Naive thymus-derived CD8-positive, alpha-beta T cell (primary cell): ENCODE measurements at places on chromosomes 4 and X. TPM values are rescaled to one million over a fixed set of nuclear protein-coding genes. Genes with fewer than 3 reads are reported as not detected.

Gene SSX4B
- polyA plus RNA-seq, result not detected

DNA sequence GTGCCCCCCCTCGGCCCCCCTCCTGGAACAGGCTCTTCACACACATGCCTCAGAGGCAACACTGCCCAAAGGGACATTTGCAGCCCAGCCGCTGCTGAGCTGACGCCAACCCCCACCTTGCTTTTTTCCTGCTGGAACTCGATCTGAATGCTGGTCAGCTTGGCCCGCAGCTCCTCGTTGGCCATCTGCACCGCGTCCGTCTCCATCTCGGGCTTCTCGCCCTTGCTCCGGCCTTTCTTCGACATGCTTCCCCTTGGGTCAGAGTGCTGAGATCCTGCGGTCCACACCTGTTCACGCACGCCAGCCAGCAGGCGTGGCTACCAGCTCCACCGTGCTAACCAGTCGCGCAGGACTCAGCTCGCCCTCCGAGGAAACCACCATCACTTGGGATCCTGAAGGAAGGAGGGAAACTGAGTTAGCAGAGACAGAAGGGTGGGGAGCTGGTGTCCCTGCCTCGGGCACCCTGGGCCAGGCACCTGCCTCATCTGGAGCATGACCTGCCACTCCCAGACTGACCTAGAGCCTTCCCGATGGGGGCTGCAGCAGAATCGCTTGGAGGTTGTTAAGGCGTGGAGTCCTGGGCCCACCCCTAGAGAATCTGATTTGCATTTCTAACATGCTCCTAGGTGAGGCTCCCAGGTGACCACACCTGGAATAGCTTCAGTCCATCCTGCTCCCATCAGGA is 87.6 kb downstream of the JAKMIP1 start:
- no peaks in the 10 kb centered on the region for H3K4me1 ChIP-seq
- H3K36me3 ChIP-seq, result no peaks in the 10 kb centered on the region
- H3K27ac ChIP-seq, result no peak overlapping the region
- H3K27me3 ChIP-seq, result peaks cover 18% of the 10 kb centered on the region

DNA sequence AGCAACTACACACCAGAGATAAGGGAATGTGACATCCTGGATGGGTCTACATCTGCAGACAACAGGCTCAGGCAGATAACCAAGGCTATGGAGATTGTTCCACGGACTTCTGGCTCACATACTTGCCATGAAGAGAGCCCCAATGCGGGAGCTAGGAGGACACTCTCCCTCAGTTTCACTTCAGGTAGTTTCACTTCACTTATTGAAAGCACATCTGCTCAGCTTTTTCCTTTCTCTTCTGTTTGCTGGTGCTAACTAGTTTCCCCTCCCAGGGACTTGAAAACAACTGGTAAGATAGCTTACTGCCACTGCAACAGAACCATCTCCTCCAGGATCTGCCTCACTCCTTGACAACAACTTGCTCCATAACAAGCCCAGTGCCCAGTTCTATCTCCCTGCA is 1.4 kb upstream of the CT47C1 start:
- H3K36me3 ChIP-seq, result no peaks in the 10 kb centered on the region
- no peaks in the 10 kb centered on the region for H3K27me3 ChIP-seq
- DNase-seq, result no peak
- H3K4me3 ChIP-seq, result no peak overlapping the region
- H3K4me1 ChIP-seq, result no peaks in the 10 kb centered on the region
- H3K27ac ChIP-seq, result no peak overlapping the region

Gene CSAG1
- not detected for polyA plus RNA-seq

Gene NPNT
- polyA plus RNA-seq, result not detected

Gene HTR2C
- not detected for polyA plus RNA-seq

DNA sequence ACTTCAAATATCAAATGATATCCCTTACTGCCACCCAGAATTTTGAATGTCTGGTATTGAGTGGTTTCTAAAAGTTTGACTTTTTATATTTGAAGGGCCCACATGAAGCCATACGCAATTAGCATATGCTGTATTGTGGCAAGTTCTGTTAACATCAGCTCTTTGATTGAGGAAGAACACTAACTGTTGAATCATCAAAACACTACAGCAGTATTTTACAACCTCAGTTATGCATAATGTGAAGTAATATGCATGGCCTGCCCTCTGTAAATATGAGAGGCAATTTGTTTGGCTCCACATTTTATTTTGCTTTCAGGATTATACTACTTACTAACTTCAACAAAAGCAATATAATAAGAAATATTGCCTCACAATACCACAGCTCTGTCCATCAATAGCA is 62.2 kb upstream of the DMD start:
- H3K36me3 ChIP-seq, result no peaks in the 10 kb centered on the region
- H3K27me3 ChIP-seq, result no peaks in the 10 kb centered on the region
- no peak for DNase-seq
- no peaks in the 10 kb centered on the region for H3K4me1 ChIP-seq
- no peak overlapping the region for H3K4me3 ChIP-seq

Gene BCAP31
- polyA plus RNA-seq, result 319 TPM

- H3K27ac ChIP-seq, result peak overlapping the region; percentile 5
- H3K4me1 ChIP-seq, result no peaks in the 10 kb centered on the region
- no peak for DNase-seq
- H3K4me3 ChIP-seq, result no peak overlapping the region
- H3K27me3 ChIP-seq, result no peaks in the 10 kb centered on the region
- H3K36me3 ChIP-seq, result no peaks in the 10 kb centered on the region
Observed at GRCh38 chr4:149370785-149371420, 444.7 kb downstream of the IQCM start.

GRCh38 chrX:137969191-137969590 is 403.3 kb downstream of the ZIC3 start:
- DNase-seq, result no peak
- H3K4me1 ChIP-seq, result no peaks in the 10 kb centered on the region
- no peaks in the 10 kb centered on the region for H3K36me3 ChIP-seq
- peaks cover 2% of the 10 kb centered on the region for H3K27me3 ChIP-seq
- no peak overlapping the region for H3K4me3 ChIP-seq

Gene ZNF275
- 7.5 TPM for polyA plus RNA-seq

Gene SHROOM2
- not detected for polyA plus RNA-seq

GRCh38 chr4:2798399-2799223 is 5.7 kb downstream of the SH3BP2 start:
- H3K36me3 ChIP-seq, result no peaks in the 10 kb centered on the region
- DNase-seq, result peak; percentile 69
- peak overlapping the region; percentile 84 for H3K4me3 ChIP-seq
- H3K4me1 ChIP-seq, result peaks cover 23% of the 10 kb centered on the region

Gene GPR143
- not detected for polyA plus RNA-seq

GRCh38 chrX:73239242-73239641 is 24.6 kb upstream of the NAP1L2 start:
- DNase-seq, result no peak
- H3K36me3 ChIP-seq, result no peaks in the 10 kb centered on the region
- no peaks in the 10 kb centered on the region for H3K27me3 ChIP-seq

- peaks cover 39% of the 10 kb centered on the region for H3K4me1 ChIP-seq
- DNase-seq, result no peak
- H3K27ac ChIP-seq, result peak overlapping the region; percentile 97
- no peaks in the 10 kb centered on the region for H3K36me3 ChIP-seq
Observed at GRCh38 chr4:40255393-40256281, 58.8 kb downstream of the RHOH start.

- H3K27ac ChIP-seq, result no peak overlapping the region
- no peak overlapping the region for H3K4me3 ChIP-seq
- no peaks in the 10 kb centered on the region for H3K27me3 ChIP-seq
- DNase-seq, result no peak
- H3K36me3 ChIP-seq, result no peaks in the 10 kb centered on the region
Observed at GRCh38 chr4:71441186-71442169, 102.7 kb downstream of the SLC4A4 start.

DNA sequence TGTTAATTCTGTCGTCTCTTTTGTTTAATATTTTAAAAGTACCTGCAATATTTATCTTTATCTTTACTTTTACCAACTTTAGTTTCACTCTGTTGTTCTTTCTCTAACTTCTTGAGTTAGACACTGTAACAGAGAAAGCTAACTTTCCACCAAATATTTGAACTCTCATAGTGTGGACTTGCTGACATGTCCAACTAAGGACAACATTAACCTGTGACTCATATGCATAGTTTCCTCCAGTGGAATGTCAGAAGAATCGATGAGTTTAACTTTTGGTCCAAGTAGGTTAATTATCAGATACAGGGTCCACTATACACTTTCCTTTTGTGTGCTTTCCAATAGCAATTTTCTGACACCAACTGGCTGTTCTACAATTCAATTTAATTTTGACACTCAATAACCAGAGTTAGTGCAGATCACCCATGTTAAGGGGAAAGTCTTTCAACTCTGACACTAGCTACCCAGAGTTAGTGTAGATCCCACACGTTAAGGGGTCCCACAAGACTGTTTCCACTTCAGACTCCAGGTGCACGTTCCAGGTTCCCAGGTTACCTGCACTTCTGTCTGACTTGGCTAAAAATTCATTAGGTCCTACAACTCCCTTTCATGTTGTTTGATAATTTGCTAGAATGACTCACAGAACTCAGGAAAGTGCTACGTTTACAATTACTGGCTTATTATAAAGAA is 559.0 kb upstream of the AMOT start:
- DNase-seq, result no peak
- no peak overlapping the region for H3K27ac ChIP-seq
- no peaks in the 10 kb centered on the region for H3K4me1 ChIP-seq

Gene C4orf51
- polyA plus RNA-seq, result not detected

Gene S100G
- not detected for polyA plus RNA-seq

- H3K27me3 ChIP-seq, result no peaks in the 10 kb centered on the region
- no peak overlapping the region for H3K4me3 ChIP-seq
- no peak for DNase-seq
- H3K36me3 ChIP-seq, result no peaks in the 10 kb centered on the region
- no peak overlapping the region for H3K27ac ChIP-seq
- H3K4me1 ChIP-seq, result no peaks in the 10 kb centered on the region
Observed at GRCh38 chr4:31557437-31557836, 837.3 kb downstream of the PCDH7 start.

DNA sequence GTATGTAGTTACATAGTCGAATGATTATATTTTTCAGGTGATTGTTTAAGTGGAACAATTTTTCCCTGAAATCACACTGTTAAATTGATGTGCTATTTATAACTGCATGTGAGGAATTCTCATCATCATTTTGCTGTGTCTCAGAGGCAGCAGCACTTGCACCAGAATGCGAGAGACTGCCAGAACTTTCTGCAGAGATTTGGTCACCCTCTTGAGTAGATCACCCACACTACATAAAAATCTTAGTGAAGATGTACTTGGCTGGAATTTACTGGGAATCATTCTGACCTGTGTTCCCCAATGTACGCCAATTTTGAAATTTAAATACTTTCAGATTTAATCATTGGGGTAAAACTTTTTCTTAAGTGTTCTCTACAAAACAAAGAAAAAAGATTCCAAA is 5.4 kb downstream of the UGT2B4 start:
- H3K27ac ChIP-seq, result no peak overlapping the region
- no peak overlapping the region for H3K4me3 ChIP-seq
- H3K36me3 ChIP-seq, result no peaks in the 10 kb centered on the region
- no peak for DNase-seq
- no peaks in the 10 kb centered on the region for H3K27me3 ChIP-seq
- no peaks in the 10 kb centered on the region for H3K4me1 ChIP-seq

DNA sequence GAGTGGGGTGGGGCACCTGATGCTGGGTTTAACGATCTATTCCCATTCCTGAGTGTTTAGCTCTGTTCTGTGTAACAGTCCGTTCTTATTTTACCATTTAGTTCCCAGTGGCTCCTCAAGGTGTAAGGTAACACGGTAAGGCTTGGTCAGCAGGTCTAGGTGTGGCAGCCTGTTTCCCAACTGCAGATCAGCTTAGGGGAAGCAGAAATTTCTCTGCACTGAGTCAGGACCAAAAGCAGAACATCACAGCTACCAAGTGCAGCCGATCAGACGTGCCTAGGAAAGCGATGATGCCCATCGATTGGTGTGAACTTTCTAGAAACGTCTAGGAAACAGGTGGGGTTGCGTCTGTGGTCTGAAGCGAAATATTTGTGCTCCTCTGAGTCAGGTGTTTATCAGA is 240.1 kb downstream of the STIM2 start:
- H3K36me3 ChIP-seq, result no peaks in the 10 kb centered on the region
- no peak for DNase-seq
- peaks cover 3% of the 10 kb centered on the region for H3K27me3 ChIP-seq
- H3K4me3 ChIP-seq, result no peak overlapping the region
- H3K27ac ChIP-seq, result no peak overlapping the region

GRCh38 chr4:88823058-88823919 is 125.7 kb upstream of the NAP1L5 start:
- H3K4me1 ChIP-seq, result peaks cover 35% of the 10 kb centered on the region
- no peaks in the 10 kb centered on the region for H3K36me3 ChIP-seq
- no peaks in the 10 kb centered on the region for H3K27me3 ChIP-seq
- peak; percentile 80 for DNase-seq
- peak overlapping the region; percentile 90 for H3K27ac ChIP-seq

DNA sequence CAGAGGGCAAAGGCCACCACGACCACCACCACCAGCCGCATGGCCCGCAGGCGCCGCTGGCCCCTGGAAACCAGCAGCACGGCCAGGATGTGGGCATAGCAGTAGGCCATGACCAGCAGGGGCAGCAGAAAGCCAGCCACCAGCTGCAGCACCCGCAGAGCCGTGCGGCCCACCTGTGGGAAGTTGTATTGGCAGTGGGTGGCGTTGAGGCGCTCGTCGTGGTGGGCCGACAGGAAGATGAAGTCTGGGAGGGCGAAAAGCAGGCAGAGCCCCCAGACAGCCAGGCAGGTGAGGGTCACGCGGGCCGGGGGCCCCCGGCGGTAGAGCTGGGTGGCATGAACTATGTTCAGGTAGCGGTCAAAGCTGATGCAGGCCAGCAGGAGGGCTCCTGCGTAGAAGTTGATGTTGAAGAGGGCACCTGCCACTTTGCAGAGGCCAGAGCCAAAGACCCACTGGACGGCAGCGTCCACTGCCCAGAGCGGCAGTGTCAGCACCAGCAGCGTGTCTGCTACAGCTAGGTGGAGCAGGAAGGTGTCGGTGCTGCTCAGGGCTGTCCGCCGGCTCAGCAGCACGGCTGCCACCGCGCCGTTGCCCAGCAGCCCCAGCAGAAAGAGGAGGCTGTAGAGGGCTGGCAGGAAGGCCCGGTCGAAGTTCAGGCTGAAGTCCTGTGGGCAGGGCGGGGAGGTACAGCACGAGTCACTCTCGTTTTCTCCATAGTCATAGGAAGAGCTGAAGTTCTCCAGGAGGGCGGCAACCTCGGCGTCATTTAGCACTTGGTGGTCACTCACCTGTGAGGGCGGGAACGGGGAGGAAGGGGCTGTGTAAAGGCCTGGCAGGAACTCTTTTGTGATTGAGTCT is 1.4 kb downstream of the CXCR3 start:
- H3K36me3 ChIP-seq, result peaks cover 39% of the 10 kb centered on the region
- peaks cover 64% of the 10 kb centered on the region for H3K4me1 ChIP-seq

Gene GYG2
- polyA plus RNA-seq, result not detected

Gene MAGEB2
- not detected for polyA plus RNA-seq

GRCh38 chr4:140240237-140240636 is 86.3 kb upstream of the MAML3 start:
- H3K27ac ChIP-seq, result no peak overlapping the region
- H3K27me3 ChIP-seq, result peaks cover 4% of the 10 kb centered on the region
- peaks cover 32% of the 10 kb centered on the region for H3K4me1 ChIP-seq
- DNase-seq, result no peak
- H3K36me3 ChIP-seq, result no peaks in the 10 kb centered on the region

GRCh38 chrX:96978906-96979305 is 95.2 kb downstream of the RPA4 start:
- H3K27ac ChIP-seq, result no peak overlapping the region
- no peaks in the 10 kb centered on the region for H3K27me3 ChIP-seq
- no peak overlapping the region for H3K4me3 ChIP-seq
- H3K36me3 ChIP-seq, result no peaks in the 10 kb centered on the region
- DNase-seq, result no peak

- peaks cover under 1% of the 10 kb centered on the region for H3K27me3 ChIP-seq
- peaks cover 10% of the 10 kb centered on the region for H3K36me3 ChIP-seq
- peaks cover 8% of the 10 kb centered on the region for H3K4me1 ChIP-seq
- no peak overlapping the region for H3K4me3 ChIP-seq
- DNase-seq, result peak; percentile 74
- no peak overlapping the region for H3K27ac ChIP-seq
Observed at GRCh38 chr4:80365928-80366327, 30.4 kb downstream of the CFAP299 start.
